ENCODE measurements at places on chromosomes 16 and 17.

GRCh38 chr16:15605839-15606517, 37.0 kb downstream of the MARF1 start:
- no peak overlapping the region for H3K4me3 ChIP-seq
- peak overlapping the region; percentile 41 for H3K27ac ChIP-seq
- H3K27me3 ChIP-seq: no peaks in the 10 kb centered on the region

DNA sequence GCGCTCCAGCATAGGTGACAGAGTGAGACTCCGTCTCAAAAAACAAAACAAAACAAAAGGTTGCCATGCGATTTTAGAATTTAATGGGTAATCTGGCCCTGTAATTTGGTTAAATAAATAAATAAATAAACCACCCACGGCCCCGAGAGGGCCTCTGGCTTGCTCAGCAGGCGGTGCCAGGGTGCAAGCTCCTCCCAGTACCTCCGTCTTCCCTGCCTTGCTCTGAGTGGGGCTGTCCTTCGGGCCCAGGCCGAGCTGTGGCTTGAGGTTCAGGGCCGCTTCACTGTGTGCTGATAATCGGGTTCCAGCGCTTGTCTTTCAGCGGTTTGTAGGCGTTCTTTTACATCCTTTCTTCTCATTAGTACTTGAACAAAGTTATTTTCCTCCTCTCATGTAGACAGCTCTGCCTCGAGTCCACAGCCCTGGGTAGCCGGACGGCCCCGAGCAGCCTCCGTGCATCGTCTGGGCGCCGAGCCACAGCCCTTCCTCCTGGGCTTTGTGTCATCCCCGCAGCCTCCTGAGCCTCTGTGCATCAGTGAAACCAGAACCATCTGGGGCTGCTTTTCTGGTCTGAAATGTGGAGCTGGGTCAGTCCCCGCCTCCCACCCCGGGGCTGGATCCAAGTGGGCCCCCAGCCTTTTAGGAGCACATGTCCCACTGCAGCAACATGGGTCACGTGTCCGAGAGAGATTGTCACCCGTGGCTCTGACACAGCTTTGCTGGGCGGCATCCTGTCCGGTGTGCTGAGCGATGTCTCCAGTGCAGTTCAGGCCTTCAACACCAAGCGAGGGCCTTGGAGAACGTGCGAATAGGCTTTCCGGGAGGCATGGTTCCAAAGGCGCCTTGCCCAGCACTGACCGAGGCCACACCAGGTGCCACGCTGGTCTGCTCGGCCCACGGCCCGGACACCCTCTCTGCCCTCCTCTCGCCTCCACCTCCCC, 157.4 kb upstream of the CHMP6 start:
- H3K4me1 ChIP-seq: peaks cover 42% of the 10 kb centered on the region
- DNase-seq: no peak
- peak overlapping the region; percentile 69 for H3K4me3 ChIP-seq
- H3K36me3 ChIP-seq: peaks cover 4% of the 10 kb centered on the region
- no peaks in the 10 kb centered on the region for H3K27me3 ChIP-seq

DNA sequence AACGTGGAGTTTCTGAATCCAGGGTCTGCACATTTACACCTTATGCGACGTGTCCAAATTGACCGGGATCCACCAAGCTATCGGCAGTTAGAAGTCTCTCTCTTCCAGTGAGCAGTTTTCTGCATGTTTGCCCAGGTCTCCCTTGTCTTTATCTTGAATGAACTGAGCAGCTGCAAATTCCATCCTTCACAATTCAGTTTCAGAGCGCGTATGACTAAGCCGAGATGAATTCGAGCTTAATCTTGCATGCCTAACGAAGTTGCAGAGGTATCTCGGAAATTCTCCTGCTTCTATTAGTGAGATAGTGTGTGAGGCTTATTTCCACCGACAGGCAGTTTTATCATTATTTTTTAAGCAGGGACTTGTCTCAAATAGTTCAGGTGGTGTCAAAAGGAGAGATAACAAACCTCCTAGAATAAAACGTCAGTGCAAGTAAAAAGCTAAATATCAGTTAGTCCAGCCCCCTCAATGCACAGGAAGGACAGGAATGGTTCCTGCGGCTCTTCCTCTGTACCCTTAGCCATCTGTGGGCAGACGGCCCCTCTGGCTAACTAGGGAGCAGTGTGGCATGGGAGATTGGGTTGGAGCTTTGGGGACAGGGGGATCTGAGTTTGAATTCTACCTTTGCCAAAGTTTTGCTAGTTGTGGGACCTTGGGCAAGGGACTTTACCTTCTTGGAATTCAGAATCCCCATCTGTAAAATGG, 93.0 kb upstream of the GPR139 start:
- DNase-seq: no peak
- no peak overlapping the region for H3K27ac ChIP-seq
- H3K4me3 ChIP-seq: no peak overlapping the region
- H3K4me1 ChIP-seq: no peaks in the 10 kb centered on the region
- H3K27me3 ChIP-seq: peaks cover 37% of the 10 kb centered on the region
- H3K36me3 ChIP-seq: no peaks in the 10 kb centered on the region

DNA sequence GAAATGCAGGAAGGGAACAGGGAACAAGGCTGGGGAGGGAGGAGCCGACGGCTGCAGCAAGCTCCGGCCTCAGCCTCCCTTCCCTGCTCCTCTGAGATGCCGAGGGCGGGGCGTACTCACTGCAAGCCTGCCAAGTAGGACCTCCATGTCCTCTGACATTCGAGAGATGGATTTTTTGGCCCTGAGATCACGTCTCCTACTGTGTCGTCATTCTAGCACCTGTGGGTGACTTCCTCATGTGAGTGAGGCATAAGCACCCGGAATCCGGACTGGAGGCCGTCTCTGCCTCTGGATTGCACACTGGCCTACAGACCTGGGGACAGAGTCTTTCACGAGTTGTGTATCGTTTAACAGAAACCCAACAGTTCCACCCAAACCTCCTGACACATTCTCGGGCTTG, 14.5 kb downstream of the MRM3 start:
- no peak for DNase-seq
- H3K4me1 ChIP-seq: peaks cover 15% of the 10 kb centered on the region
- H3K27me3 ChIP-seq: no peaks in the 10 kb centered on the region
- no peak overlapping the region for H3K4me3 ChIP-seq

DNA sequence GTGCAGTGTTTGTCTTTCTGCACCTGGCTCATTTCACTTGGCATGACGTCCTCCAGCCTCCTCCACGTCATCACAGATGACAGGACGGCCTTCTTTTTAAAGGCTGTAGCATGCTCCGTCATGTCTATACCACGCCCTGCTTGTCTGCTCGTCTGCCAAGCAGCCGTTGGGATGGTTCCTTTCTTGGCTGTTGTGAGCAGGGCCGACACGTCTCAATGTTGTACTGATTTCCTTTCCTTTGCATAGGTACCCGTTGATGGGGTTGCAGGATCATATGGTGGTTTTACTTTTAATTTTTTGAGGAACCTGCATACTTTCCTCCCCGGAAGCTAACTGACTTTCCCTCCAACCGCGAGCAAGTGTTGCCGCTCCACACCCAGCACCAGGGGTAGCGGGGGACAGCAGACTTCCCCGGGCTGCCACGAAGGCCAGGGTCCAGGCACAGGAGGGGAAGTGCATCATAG, 212.2 kb upstream of the ZNF469 start:
- peak overlapping the region; percentile 11 for H3K4me3 ChIP-seq
- peaks cover 14% of the 10 kb centered on the region for H3K4me1 ChIP-seq
- DNase-seq: no peak

DNA sequence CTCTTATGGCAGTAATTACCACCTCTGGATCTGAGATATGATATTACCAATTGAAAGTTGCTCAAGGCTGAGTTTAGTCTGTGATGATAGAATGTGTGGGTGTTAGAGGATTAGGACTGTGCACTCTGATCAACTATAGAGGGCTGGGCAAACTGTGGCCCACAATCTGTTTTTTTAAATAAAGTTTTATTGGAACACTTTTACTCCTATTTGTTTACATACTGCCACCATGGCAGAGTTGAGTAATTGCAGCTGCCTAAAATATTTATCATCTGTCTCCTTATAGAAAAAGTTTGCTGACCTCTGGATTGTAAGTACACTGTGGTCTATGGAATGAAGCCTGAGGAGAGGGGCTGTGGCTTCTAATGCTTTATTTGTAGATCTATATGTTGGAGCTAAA, 71.5 kb upstream of the N4BP1 start:
- DNase-seq: no peak
- peaks cover 26% of the 10 kb centered on the region for H3K27me3 ChIP-seq
- H3K36me3 ChIP-seq: no peaks in the 10 kb centered on the region
- H3K4me1 ChIP-seq: no peaks in the 10 kb centered on the region

DNA sequence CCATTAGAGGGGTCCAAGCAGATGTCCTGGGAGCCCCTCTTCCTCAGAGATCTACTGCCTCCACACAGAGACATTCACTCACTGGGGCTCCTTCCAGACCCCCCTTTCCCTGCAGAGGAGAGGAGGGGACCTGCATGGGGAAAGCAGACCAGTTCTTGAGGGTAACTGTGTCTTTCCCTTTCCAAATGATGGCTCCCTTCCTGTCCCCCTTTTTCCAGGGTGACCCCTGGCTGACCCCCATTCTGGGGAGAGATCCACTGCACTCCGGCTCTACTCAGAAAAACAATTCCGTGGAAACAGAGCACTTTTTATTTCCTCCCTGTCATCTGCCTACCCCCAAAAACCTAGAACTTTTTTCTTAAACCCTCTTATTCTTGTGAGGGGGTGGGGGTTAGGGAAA, 6.4 kb downstream of the CACNA1G start:
- H3K27me3 ChIP-seq: peaks cover 57% of the 10 kb centered on the region
- H3K4me3 ChIP-seq: no peak overlapping the region
- no peaks in the 10 kb centered on the region for H3K36me3 ChIP-seq
- no peak overlapping the region for H3K27ac ChIP-seq
- DNase-seq: no peak

DNA sequence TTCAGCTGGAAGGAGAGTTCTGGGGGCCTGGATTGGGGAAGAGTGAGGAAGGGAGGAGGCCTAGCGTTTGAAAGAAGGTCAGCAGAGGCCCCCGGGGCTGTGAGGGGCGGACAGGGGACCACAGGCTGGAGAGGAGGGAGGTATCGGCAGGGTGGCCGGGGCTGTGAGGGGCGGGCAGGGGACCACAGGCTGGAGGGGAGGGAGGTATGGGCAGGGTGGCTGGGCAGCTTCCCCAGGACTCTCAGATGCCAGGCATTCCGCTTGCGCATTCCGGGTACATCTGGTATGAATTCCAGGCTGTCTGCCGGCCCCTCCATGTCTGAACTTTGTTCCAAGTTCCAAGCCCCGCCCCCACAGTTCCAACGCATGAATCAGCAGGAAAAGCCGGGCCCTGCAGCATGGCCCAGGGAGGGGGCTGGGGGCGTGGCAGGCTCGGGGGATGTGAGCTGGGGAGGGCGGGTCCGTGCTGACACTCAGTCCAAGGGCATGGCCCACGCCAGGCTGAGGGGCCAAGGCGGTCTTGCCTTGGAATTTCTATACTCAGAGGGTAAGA, 4.3 kb upstream of the TLCD2 start:
- peak overlapping the region; percentile 98 for H3K27ac ChIP-seq
- peak; percentile 97 for DNase-seq
- no peaks in the 10 kb centered on the region for H3K27me3 ChIP-seq
- H3K4me3 ChIP-seq: peak overlapping the region; percentile 88
- H3K36me3 ChIP-seq: no peaks in the 10 kb centered on the region

DNA sequence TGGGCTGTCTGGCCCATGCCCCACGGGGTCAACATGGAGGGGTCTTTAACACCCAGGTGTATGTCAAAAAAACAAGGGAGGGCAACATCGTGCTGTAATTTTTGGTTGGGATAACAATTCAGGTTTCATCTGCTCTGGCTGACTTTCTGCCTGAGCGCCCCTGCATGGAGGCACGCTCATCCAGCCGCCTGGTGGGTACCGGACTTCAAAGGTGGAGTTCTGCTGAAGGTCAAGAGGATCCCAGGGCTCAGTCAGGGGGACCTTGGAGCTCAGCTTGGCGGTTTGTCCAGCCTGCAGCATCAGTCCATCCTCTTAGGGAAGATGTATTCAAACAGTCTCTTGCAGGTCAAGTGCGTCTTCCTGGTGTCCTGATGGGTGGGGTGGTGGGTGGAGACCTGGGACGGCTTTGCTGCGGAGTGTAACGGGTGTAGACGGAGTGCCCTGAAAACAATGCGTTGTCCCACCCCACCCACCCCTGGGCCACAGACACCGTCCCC, 5.4 kb upstream of the SGF29 start:
- peaks cover 5% of the 10 kb centered on the region for H3K4me1 ChIP-seq
- no peak overlapping the region for H3K27ac ChIP-seq
- H3K27me3 ChIP-seq: peaks cover 3% of the 10 kb centered on the region
- no peaks in the 10 kb centered on the region for H3K36me3 ChIP-seq

DNA sequence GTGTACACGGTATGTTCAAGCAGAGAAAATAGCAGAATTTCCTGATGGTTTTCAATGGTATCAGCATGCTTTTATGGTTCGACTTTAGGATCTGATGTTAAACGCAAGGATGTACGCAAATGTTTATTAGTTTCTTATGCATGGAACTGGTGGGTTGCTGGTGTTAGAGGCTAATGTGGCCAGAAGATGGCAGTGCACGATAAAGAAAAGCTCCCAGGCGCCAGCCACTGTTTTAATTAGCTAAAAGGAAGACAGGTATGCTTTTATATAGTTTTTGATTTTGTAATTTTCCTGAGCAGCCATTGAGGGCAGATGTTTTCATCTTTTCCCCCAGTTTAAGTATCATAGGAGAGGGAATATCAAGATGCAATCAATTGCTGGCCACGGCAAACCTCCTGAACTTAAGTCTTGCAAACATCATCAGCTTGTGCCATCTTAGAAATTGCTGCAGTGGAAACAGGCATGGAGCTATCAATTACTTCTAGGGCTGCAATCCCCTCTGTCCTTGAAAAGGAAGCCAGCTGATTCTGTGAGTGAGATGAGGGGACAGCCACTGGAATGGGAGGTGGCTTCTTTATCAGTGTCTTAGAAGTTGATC, 648.5 kb upstream of the RBFOX1 start:
- H3K27ac ChIP-seq: no peak overlapping the region
- no peaks in the 10 kb centered on the region for H3K4me1 ChIP-seq
- H3K4me3 ChIP-seq: no peak overlapping the region
- no peaks in the 10 kb centered on the region for H3K36me3 ChIP-seq
- no peak for DNase-seq

GRCh38 chr16:3642397-3643094, 11.9 kb upstream of the DNASE1 start:
- H3K4me1 ChIP-seq: peaks cover 40% of the 10 kb centered on the region
- H3K36me3 ChIP-seq: peaks cover 12% of the 10 kb centered on the region
- no peaks in the 10 kb centered on the region for H3K27me3 ChIP-seq
- H3K27ac ChIP-seq: peak overlapping the region; percentile 83
- peak; percentile 67 for DNase-seq

All from type B pancreatic cell (in vitro differentiated cells).